Effector CD8-positive, alpha-beta T cell (primary cell): ENCODE measurements at places on chromosomes 4 and X.

DNA sequence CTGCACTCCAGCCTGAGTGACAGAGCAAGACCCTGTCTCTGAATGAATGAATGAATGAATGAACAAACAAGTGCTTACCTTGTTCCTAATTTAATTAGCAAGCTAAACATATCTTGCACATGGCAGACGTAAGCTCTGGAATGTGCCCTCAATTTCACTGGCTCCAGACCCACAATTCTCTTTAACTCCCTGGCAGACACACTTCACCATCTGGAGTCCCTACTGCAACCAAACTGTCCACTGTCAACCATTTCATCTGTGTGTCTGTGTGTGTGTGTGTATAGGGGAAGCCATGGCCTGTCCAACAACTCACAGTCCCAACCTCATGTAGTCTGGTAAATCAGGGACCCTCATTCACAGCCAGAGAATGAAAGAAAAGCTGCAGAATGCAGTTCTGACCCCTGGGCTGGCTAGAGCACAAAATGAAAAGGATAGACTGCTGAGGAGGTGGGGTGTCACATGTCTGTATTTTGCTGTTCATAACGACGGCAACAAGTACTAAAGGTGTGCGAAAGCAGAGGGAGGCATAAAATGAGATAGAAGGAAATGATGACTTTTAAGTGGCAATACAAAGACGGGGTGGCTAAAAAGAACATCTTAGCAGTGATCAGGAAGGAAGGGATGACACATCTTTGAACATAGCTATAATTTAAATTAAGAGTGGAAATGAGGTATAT, 114.1 kb downstream of the TSPAN5 start:
- DNase-seq, result no peak

DNA sequence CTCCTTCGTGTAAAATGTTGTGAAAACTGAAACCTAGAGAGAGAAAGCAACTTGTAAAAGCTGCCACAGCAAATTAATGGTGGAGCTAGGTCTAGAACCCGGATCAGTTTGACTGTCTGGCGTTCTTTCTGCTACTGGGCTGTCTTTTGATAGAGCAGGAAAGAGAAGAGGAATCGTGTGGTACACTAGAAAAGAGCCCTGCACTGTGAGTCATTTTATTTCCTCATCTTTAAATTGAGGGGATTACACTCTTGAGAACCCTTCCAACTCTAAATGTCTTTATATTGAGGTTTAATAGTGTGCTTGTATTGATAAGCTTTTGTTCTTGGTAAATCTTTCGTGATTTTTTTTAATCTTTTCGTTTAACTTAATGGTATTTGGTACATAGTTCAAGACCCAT, 4.3 kb downstream of the WDR44 start:
- no peak for DNase-seq

GRCh38 chr4:147093206-147093605, 147.5 kb upstream of the TTC29 start:
- DNase-seq, result no peak

DNA sequence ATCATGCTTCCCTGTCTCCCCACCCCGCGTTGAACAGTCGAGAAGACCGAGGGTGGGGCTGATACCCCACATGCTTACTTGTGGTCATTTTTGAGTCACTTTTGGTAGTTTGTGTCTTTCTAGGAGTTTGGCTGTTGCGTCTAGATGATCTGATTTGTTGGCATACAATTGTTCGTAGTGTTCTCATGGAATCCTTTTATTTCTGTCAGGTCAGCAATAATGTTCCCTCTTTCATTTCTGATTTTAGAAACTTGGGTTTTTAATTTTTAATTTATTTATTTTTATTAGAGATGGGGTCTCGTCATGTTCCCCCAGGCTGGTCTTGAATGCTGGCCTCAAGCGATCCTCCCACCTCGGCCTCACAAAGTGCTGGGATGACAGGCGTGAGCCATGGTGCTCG, 30.9 kb downstream of the SH3TC1 start:
- DNase-seq, result no peak

GRCh38 chr4:86664959-86665358, 70.8 kb downstream of the PTPN13 start:
- DNase-seq, result no peak

DNA sequence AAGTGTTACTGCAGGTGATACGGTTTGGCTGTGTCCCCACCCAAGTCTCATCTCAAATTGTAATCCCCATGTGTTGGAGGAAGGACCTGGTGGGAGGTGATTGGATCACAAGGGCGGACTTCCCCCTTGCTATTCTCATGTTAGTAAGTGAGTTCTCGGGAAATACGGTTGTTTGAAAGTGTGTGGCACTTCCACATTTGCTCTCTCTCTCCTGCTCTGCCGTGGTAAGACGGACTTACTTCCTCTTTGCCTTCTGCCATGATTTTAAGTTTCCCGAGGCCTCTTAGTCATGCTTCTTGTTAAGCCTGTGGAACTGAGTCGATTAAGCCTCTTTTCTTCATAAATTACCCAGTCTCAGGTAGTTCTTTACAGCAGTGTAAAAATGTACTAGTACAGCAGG, 65.2 kb upstream of the SLC7A11 start:
- DNase-seq, result no peak

DNA sequence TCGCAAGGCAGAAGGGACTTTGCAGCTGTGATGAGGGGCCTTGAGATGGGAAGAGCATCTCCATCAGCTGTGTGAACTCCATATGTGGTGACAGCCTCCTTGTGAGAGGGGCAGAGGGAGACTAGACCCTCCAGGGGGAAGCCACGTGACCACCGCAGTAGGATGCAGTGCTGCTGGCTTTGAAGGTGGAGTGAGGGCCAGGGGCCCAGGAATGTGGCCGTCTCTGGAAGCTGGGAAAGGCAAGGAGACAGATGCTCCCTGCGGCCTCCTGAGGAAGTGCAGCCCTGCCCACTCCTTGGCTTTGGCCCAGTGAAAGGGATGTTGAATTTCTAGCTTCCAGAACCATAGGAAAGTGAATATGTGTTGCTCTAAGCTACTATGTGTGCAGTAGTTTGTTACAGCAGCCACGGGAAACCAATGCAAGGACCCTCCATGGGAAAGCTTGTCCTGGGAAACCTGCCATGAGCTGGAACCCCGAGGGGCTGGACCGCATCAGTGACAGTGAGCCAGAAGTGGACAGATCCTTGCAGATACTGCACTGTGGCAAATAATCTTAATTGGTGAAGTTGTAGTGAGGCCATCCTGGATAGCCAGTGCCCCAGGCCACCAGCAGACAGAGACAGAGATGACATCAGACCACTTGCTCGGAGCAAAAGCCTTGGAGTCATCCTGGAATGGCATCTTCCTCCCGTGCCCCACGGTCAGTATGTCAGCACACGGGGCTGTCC, 35.4 kb upstream of the SORCS2 start:
- no peak for DNase-seq

- no peak for DNase-seq
Observed at GRCh38 chr4:127506283-127506682, 126.5 kb upstream of the INTU start.

DNA sequence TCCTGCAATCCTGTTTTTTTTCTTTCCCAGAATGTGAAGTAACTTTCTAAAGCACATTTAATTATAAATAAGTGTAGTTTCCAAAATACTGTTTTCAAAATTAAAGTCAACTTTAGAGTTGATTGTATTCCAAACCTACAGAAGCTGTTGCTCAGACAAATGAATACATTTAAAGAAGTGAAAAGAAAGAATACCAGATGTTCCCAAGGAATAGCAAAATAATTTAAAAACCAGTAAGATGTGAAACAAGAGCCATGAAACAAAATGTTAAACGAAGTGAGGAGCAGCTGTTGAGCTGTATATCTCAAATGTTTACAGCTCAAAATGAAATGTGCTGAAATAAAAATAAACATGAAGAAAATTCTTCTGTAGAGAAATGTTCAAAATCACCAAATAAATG, 627.4 kb upstream of the NDST4 start:
- DNase-seq, result no peak

- DNase-seq, result no peak
Observed at GRCh38 chr4:190121759-190122158, 51.8 kb upstream of the DUX4 start.

- DNase-seq, result no peak
Observed at GRCh38 chr4:90842960-90843359, 715.8 kb downstream of the CCSER1 start.

DNA sequence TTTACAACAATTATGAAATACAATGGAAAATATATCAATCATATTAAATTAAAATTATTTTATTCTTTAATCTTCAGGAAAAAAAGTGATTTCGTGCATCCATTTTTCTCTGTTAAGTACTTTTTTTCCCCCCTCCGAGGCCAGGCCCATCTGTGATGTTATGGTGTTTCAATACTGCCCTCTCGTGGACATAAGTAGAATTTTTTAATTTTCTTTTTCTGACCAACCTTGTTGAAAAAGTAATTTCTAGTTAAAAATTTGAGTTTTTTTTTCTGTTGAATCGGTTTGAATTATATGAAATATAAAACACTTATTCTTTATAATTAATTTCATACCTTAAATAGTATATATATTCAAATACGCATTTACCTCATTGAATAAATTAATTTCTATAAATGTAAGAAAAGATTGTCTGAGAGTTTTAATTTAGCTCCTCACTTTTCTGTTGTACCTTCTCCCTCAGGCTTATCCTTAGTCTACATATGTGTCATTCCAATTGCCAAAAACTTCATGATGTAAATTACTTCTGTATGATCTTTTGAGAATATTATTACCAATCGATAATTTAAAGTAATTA, 175.8 kb upstream of the TECRL start:
- no peak for DNase-seq

DNA sequence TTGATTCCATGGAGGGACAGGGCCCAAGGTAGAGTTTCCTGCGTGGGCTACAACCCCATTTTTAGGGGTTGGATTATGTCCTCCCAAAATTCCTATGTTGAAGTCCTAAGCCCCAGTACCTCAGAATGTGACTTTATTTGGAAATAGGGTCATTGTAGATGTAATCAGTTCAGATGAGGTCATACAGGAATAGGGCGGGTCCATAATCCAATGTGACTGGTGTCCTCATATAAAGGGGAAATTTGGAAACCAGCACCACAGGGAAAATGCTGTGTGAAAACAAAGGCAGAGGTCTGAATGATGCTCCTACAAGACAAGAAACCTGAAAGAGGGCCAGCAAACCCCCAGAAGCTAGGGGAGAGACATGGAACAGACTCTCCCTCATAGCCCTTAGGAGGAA, 31.1 kb upstream of the MAMLD1 start:
- no peak for DNase-seq

- DNase-seq, result no peak
Observed at GRCh38 chrX:28854637-28855036, 267.4 kb downstream of the IL1RAPL1 start.

GRCh38 chr4:23737571-23737970, 152.3 kb downstream of the PPARGC1A start:
- no peak for DNase-seq
